Activated CD4-positive, alpha-beta T cell treated with anti-CD3 and anti-CD28 coated beads for 24 hours (primary cell): ENCODE measurements at places on chromosomes 12 and 14.

GRCh38 chr12:42119085-42119633 is 25.5 kb downstream of the GXYLT1 start:
- DNase-seq = no peak

DNA sequence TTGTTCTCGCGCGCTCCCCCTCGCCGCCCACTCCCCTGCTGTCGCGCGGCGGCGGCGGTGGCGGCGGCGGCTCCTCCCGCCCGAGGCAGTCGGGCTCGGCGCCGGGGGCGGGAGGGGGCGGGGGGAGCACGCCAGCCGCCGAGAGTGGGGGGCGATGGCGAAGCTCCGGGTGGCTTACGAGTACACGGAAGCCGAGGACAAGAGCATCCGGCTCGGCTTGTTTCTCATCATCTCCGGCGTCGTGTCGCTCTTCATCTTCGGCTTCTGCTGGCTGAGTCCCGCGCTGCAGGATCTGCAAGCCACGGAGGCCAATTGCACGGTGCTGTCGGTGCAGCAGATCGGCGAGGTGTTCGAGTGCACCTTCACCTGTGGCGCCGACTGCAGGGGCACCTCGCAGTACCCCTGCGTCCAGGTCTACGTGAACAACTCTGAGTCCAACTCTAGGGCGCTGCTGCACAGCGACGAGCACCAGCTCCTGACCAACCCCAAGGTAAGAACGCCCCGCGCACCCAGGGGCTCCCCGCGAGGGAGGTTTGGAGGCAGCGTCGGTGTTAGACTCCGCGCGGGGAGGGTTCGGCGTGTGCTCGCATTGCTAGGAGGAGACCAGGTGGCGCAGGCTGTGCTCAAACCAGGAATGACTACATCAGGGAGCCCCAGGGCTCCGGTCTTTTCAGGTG is 629 bp downstream of the KCNMB4 start:
- DNase-seq = peak; percentile 24

DNA sequence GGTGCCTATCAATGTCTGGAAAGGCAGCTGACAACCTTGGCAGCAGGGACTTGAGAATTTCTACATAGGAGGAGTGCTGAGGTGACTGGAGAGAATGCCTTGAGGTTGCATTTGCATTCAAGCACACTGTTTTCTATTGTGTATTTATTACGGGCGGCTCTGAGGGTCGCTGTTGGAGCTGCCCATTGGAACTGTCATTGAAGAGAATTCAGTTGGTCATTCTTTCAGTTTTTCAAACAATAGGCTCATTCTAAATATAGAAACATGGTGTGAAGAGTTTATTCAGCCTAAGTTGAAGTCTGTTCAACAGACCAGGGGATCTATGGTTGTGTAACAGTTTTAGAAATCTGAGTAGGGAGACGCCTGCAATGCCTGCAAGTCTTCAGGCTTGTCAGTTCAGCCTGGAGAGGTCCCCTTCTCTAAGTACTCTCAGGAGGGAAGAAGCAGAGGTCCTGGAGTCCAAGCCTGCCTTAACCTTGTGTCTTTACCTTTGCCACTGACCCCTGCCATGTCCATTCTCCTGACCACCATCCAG is 9.8 kb upstream of the ABHD12B start:
- DNase-seq = no peak

GRCh38 chr14:102249041-102249440 is 55.9 kb downstream of the MOK start:
- no peak for DNase-seq

DNA sequence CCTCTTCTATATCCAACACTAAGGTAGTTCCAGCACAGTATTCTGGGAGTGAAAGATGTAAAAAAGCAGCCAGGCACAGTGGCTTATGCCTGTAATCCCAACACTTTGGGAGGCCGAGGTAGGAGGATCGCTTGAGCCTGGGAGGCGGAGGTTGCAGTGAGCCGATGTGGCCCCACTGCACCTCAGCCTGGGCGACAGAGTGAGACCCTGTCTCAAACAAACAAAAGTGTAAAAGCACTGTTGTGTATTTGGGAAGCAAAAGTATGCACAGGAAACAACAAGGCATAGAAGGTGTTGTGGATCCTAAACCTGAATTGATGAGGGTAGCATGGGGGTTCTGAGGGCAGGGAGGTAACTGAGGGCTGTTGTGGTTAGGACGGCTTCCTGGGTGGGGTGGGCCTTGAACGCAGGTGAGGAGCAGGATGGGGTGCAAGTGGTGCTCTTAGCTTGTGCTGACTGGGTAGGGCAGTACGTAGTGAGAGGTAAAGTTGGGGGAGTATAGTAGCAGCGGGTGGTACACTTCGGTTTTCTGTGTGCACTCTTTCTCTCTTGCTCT is 64.2 kb downstream of the RASSF3 start:
- DNase-seq = no peak
